ENCODE measurements at places on chromosomes 6 and 20.

DNA sequence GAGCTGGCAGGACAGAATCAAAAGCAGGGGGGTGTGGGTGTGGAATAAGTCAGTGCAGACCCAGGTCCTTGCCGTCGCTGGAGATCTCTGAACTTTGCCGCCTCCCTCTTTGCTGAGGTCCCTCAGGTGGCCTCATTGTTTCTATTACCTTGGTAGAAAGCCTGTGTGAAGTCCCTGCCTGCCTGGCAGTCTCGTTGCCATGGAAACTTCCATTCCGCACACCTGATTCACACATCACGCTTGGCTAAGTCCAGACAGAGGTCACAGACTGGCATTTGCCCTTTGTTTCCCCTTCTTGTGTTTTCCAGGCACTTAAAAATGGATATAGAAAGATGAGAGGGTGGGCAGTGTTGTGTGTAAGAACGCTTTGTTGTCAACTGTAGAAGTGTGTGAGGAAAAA lies 260.6 kb downstream of the PRL start:
- DNase-seq: no peak

- DNase-seq: no peak
Measured at GRCh38 chr6:125812394-125813292, 21.9 kb downstream of the NCOA7 start.

GRCh38 chr6:98944598-98945081 lies 3.1 kb downstream of the FBXL4 start:
- no peak for DNase-seq

- no peak for DNase-seq
Measured at GRCh38 chr6:106869203-106869602, 105.3 kb downstream of the CD24 start.

GRCh38 chr6:50846852-50847155 lies 28.1 kb downstream of the TFAP2B start:
- no peak for DNase-seq

- DNase-seq: peak; percentile 94
Measured at GRCh38 chr20:11890331-11891076, 27.2 kb upstream of the BTBD3 start.

DNA sequence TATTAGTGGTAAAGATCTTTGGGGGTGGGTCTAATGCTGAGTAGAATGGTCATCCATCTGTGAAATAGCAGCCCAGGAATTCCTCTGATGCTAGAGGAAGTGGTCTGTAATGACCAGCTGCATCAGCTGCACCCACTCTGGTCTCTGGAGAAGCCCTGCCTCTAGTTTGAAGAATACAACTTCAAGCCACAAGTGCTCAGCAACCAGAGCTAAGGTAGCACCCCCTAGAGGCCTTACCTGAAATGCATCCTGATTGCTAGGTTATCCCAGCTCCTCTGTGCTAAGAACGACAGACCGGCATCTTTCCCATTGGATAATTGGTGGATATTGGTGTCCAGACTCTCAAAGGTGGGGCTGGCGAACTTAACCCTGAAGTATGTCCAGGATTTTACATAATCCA lies 58.2 kb downstream of the DNAH8 start:
- DNase-seq: no peak

DNA sequence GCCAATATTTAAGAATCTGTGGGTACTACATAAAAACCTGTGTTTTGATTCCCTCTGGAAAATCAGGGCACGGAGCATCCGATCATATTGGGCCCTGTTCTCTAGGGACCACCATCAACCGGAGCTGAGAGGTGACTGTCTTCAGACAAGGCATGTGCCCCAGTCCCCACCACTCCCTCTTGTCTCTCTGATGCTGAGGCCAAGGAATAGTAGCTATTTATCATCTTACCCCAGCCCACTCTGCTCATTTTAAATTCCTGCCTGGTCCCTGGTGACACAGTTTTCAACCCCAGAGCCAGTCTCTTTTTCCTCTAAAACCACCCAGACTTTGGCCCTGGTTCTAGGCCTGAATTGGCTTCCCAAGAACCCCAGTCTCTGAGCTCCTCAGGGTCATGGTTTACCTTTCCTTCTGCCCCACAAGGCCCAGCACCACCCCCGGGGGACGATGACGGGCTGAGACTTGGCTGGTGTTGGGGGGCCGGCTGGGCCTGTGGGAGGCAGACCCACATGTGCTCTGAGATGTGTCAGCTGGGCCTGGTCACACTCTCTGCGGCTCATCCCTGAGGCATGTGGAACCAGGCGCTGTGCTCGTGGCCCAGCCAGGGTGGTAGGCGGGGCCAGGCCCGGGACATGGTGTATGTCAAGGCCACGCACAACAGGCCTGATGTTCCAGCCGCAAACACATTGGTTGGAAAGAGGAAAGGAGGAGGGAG lies 114.4 kb downstream of the CEBPB start:
- DNase-seq: peak; percentile 94

- no peak for DNase-seq
Measured at GRCh38 chr20:5586720-5587119, 163.5 kb upstream of the SHLD1 start.

DNA sequence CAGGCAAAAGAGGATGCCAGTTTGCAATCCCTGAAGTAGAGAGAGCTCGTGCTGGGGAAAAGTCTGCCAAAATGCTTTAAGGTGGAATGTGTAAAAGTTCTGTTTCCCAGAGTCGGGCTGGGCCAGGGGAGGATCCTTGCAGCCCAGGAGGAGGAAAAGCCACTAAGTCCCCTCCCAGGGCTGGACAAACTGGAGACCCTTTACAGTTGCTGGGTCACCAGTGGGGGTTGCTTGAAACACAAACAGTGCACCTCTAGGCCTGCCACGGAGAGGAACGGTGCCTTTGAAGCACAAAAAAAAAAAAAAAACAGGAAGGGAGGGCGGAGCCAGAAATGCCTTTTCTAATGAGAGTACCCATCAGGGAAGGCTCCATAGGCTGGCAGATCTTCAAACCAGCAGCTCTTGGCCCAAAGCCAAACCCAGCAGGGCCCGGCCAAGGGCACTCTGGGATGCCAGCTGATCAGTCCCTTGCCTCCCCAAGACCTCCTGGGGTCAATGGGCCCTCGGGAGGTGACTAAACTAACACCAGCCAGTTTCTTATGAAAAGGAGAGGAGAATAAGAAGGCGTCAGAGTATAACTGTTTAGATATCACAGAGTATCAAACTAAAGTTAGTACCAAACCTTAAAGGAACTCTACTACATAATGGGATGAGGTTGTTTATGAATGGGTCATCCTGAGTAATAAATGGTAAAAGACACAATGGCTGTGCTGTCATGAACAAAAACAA lies 23.7 kb downstream of the HLA-A start:
- DNase-seq: peak; percentile 92

DNA sequence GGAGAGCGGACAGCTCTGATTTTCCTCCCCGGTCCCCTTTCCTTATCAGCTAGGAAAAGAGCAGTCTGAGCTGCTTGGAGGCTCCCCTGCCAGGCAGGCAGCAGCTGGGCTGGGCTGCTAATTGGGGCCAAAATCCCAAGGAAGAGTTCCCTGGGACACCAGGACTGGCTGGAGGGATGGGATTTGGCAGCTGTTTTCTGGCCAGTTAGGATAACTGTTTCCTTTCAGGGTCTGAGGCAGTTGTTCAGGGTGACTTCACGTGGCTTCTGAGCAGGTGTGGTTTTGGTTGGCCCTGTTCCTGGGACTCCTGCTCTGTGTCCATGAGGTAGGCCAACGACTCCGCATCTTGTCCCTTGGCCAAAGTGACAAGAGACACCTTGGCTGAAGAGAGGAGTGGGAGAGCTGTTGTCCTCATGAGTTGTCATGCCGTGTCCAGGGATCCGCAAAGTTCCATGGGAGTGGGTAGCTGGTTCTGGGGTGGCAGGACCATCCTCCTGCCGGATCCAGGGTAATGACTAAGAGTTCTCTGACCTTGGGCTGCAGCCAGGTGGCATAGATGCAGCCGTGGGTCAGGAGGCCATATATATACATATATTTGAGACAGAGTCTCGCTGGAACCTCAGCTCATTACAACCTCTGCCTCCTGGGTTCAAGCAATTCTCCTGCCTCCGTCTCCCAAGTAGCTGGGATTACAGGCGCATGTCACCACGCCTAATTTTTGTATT lies 21.2 kb downstream of the MRPS18A start:
- no peak for DNase-seq

- DNase-seq: no peak
Measured at GRCh38 chr6:35046862-35047261, 94.3 kb downstream of the TCP11 start.

- no peak for DNase-seq
Measured at GRCh38 chr6:40378071-40378724, 209.0 kb downstream of the LRFN2 start.

DNA sequence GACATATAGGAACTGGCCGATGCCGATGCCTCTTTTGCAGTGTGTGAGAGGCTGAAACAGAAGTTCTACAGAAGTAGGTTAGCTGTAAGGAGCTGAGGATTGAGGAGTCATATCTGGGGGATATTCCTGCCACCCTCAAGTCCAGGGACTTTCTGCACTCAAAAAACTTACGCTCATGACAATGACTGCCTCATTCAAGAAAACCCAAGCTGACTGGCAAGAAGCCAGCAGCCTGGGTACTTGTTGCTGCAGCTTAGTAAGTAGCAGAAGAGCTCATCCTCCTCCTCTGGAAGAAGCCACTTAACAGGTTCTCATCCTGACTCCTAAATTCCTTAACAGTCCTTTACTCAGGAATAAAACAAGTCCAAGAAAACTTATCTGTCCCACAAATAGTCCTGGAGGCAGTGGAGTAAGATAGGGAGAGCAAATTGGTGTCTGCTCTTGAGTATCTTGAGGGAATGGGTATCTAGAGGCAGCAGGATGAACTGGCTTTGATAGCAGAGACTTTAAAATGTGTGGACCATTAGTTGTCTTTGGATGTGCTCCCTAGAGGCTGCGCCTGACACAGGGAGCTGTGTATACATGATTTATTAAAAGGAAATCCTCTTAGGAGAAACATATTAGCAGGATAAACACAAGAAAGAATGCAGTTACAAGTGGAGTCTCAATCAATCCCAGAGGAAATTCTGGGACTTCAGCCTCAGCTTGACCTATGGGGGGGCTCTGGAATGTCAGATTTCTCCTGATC lies 7.4 kb downstream of the CALHM5 start:
- DNase-seq: no peak

DNA sequence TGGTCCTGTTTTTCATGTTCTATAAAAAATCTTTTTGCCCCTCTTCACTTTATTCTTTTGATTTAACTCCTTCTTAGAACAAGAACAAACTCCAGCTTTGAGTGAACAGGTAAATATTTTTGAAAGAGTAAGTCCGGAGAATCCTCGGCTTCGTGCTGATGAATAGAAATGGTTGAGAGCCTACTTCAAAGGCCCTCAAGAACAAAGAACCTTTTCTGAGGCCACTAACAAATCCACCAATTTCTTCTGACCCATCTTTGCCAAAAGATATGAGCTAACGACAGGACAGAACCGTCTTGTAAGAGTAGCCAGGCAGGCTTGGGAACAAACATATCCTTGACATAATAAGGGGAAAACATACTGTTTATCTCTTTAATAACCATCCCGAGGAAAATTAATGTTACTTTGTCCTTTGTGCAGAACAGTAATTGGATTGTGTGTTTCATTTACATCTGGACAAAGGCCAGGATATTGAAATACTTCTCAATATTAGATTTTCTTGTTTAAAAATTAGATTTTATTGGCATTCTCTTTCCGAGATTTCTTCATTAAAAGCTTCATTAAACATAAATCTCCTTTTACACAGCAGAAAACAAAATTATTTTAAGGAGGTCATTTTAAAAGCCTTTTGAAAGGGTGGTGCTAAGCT lies 52.9 kb downstream of the NOX3 start:
- no peak for DNase-seq

DNA sequence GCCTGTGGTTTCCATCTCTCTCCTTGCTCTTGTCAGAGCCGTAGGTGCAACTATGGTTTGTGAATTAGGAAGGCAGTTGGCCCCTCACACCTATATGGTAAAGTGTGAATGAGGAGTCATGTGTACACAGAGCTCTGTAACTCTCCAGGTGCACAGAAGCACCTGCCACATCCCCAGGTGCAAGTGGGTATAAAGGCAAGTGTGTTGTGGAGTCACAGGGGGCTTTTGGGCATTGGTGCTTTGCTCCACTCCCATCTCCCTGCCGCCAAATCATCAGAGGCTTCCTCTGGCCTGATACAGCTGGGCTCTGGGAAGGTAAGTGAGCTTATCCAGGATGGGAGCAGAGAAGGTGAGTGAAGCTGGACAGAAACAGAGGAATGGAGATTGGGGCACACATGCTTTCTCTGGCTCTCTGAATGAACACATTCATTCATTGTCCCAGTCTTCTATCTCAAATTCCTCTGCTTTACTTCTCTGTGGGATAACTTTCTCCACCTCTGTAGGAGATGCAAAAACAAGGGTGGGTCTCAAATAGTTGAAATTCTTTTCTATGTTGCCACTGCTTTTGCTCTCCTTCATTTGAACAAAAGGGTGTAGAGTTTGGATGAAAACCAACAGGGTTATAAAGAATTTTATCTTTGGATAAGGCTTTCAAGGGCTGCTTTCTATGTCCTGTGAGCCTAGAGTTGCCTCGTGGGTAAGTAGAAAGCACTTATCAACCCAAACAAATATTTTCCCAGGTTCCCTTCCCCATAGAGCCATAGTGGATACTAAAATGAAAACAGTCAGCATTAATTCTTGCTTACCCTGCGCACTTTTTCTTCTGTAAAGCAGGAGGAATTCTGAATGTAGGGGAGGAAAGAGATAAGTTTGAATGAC lies 45.0 kb upstream of the RIPOR2 start:
- DNase-seq: no peak

GRCh38 chr6:15194453-15194852 lies 51.4 kb upstream of the JARID2 start:
- no peak for DNase-seq

GRCh38 chr20:24762371-24762770 lies 186.7 kb upstream of the CST7 start:
- no peak for DNase-seq

DNA sequence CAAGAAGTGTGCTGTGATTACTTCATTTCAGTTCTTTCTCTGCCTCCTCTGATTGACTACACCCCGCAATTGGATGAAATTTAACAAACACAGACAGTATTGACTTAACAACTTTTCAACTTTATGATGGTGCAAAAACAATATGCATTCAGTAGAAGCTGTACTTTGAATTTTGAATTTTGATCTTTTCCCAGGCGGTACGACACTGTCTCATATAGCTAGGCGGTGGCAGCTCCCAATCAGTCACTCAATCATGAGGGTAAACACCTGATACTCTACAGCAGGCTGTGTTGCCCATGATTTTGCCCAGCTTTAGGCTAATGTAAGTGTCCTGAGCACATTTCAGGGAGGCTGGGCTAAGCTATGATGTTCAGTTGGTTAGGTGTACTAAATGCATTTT lies 47.6 kb upstream of the MYLIP start:
- DNase-seq: no peak

DNA sequence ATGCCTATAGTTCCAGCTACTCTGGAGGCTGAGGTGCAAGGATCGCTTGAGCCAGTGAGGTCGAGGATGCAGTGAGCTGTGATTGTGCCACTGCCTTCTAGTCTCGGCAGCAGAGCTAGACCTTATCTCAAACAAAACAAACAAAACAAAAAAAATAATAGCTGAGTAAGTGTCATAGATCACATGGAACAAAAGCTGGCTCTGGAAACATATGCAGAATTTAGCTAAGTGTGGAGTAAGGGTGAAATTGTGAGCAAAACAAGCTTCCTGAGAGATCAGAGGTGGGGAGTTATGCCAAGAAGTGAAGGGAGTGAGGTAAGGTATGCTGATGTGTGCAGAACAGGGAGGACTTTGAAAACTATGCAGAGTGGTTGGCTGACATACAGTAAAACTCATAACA lies 18.7 kb downstream of the SGK1 start:
- no peak for DNase-seq
